NCI-H526 treated with DMSO at 0.1 percent for 48 hours (cell line): ENCODE measurements at places on chromosomes 5 and 9.

DNA sequence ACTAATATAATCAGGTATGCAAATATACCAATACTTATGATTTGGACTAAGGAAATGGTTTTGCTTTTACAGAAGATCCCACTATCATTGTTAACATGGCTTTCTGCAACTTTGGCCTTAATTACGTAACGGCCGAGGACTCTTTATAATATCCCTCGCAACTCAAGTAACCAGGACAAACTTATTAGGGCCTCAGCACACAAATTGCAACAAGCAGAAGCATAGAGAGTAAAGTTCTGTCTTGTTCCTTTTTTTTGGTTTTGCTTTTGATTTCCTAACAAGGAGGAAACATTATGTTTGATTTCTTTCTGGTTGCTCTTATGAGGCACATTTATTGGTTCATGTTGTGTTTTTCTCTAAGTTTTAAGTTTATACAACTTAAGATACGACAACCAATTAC, 60.4 kb downstream of the RORB start:
- no peak for DNase-seq

DNA sequence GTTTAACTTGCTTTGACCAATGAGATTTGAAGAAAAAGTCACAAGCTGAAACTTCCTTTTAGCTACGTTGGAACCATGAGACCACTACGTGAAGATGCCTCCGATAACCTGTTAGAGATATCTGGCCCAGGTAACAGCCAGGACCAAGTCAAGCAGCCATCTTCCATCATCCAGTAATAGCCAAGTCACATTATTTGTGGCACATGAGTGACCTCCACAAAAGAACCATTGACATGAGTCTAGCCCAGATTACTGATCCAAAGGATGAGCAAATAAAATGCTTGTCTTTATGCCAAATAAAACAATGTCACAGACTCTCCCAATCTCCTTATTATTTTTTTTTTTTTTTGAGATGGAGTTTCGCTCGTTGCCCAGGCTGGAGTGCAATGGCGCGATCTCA, 1.6 kb downstream of the DEPDC1B start:
- no peak for DNase-seq

GRCh38 chr9:98147582-98147981, 28.6 kb upstream of the TRIM14 start:
- no peak for DNase-seq

- DNase-seq: no peak
These were observed 221.6 kb downstream of the NR2F1-AS1 start for GRCh38 chr5:93359296-93359959.

- DNase-seq: no peak
These were observed 4.1 kb upstream of the LHX6 start for GRCh38 chr9:122232796-122233306.

- no peak for DNase-seq
These were observed 26.4 kb downstream of the ZNF366 start for GRCh38 chr5:72480841-72481240.

DNA sequence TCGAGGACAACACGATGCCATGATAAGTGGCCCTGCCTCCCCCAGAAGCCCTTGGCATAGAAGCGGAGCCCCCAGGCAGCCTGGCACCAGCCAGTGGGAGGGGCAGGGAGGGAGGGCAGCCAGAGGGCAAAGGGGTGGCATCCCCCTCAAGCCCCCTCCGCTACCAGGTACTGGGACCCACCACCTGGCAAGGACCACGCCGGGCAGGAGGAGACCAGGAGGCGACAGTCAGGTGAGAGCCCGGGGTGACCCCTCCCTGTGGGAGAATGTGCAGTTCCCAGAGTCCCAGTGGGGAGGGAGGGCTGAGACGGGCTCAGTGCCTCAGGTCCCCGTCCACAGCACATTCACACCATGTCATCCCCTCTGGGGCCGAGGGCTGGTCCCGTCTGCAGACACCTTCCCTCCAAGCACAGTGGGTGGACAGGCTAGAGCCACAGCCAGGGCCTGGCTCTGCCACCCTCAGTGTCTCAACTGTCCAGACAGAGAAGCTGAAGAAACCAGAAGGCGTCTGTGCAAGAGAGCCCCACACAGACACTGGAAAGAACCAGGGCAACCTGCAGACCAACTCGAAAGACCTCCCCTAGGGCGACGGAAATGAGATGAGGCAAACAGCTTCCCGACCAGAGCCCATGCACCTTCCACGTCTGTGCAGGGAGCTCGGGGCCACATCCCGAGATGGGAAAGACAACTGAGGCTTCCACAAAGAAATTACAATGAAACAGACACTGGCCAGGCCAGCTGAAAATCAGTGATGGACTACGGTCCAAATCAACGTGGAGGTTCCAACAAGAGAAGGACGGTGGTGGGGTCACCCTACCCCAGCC, 11.1 kb downstream of the BRD3 start:
- DNase-seq: no peak

DNA sequence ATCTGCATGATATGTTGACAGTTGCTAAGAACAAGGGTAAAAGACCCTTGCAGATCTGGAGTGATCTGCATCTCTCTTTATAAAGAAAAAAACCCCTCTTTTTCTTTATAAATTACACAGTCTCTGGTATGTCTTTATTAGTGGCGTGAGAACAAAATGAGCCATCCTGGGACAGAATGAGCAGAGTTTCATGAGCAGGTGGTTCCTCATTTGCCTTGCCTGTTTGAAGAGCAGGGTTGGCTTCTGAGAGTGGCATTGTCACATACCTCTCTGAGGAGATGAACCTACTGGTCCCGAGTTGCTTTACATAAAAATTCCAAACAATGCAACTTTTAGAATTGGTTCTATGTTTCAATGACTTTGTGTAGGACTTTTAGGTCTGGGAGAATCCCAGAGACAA, 94.3 kb downstream of the INSYN2B start:
- no peak for DNase-seq

DNA sequence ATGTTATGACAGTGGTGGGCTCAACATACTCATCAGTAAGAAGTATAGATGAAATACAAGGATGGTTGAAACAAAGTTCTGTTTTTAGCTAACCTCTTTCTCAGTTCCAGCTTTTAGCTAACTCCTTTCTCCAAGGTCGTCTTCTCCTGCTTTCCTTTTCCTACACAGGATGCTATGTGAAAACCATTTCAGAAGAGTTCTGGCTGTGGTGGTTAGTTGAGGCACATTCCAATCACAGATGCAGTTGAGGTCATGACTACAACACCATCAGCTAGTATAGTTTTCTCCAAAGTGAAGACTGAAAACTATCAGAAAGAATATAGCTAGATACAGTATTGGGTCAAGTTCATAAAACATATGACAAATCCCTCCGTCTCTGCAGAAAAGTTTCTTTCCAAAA, 477.7 kb upstream of the C9orf72 start:
- DNase-seq: no peak

GRCh38 chr9:94639999-94640376, 670 bp upstream of the FBP1 start:
- no peak for DNase-seq

GRCh38 chr5:135179308-135179980, 145.4 kb upstream of the PITX1 start:
- DNase-seq: no peak

DNA sequence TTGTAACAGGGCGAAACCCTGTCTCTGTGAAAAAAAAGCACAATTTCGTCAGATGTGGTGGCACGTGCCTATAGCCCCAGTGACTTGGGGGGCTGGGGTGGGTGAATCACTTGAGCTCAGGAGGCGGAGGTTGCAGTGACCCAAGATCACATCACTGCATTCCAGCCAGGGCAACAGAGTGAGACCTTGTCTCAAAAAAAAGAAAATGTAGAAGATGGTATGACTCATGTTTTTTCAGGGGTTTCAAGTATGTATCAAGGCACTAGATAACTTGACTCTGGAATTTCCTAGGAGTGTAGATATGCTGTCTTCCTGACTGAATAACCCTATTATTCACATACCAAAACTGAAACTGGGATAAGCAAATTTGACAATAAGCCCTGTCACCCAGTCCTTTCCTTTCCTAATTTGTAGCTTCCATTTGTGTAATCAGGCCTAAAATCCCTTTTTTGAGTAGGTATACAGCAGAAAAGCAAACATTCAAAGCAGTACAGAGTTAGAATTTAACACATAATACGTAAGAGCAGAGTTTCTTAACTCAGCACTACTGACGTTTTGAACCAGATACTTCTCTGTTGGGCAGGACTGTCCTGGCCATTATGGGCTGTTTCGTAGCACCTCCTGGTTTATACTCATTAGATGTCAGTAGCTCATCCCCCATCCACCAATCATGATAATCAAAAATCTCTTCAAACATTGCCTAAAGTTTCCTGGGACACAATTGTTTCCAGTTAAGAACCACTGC, 17.3 kb upstream of the ANKRD18B start:
- DNase-seq: no peak

GRCh38 chr9:87849144-87849758, 33.4 kb upstream of the SPATA31E1 start:
- no peak for DNase-seq

DNA sequence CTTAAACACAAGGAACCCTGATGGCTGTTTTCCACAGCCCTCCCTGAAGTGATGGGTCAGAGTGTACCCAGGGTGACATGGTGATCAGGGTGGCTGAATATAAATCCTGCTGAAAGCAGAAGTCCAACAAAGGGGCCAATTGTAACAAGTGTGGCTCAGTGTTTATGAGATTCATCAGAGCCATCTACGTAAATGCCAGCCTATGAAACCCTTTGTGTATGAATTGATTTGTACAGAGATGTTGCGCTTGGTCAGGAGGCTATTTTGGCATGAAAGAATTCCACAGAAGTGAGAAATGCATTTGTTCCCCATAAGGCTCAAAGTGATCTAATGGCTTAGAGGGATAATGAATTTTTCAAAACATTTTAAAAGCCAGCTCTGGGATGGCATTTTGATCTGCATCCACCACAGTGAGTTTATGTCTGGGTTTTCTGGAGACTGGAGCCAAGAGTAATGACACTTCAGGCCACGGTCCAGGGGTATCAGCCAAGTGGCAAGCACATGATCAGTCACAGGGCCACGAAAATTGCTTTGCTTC, 12.4 kb downstream of the PRUNE2 start:
- no peak for DNase-seq

DNA sequence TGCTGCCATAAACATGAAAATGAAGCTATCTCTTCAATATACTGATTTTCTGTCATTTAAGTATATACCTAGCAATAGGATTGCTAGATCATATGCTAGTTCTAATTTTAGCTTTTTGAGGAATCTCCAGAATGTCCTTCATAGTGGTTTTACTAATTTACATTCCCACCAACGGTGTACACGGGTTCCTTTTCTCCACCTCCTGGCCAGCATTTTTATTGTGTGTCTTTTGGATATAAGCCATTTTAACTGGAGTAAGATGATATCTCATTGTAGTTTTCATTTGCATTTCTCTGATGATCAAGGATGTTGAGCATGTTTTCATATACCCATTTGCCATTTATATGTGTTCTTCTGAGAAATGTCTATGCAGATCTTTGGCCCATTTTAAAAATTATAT, 446.5 kb downstream of the GABRG2 start:
- DNase-seq: peak; percentile 2

GRCh38 chr9:84742261-84742660, 72.7 kb downstream of the NTRK2 start:
- DNase-seq: no peak

DNA sequence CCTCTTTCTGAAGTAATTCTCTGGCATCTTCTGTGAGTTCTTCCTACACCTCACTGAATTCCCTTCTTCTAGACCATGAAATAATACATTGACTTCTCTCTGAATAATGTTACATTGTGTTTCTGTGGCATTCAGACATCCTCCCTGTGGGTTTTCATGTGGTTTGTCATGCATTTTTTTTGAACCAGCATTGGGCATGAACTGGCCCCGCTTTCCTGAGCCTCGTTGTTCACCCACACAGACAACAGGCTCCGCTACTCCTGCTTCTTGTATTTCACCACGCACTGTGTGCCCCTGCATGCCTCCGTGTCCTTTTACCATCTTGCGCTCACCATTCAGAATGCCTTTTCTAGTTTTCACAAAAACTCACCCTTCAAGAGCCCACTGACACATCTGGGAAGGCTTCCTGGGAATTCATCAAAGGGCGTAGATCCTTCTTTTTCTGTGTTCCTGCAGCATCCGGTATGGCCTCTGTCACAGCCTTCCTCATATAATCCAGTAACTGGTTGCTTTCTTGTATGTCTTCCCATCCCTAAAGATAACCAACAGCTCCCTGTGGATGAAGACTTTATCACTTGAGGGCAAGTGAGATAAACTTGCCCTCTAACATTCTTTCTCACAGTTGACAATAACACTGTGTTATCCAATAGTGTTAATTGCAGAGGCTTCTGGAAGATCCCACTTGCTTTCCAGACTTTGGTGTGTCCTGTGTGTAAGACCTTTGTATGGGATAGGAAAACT, 51.5 kb upstream of the ADAMTSL1 start:
- no peak for DNase-seq

DNA sequence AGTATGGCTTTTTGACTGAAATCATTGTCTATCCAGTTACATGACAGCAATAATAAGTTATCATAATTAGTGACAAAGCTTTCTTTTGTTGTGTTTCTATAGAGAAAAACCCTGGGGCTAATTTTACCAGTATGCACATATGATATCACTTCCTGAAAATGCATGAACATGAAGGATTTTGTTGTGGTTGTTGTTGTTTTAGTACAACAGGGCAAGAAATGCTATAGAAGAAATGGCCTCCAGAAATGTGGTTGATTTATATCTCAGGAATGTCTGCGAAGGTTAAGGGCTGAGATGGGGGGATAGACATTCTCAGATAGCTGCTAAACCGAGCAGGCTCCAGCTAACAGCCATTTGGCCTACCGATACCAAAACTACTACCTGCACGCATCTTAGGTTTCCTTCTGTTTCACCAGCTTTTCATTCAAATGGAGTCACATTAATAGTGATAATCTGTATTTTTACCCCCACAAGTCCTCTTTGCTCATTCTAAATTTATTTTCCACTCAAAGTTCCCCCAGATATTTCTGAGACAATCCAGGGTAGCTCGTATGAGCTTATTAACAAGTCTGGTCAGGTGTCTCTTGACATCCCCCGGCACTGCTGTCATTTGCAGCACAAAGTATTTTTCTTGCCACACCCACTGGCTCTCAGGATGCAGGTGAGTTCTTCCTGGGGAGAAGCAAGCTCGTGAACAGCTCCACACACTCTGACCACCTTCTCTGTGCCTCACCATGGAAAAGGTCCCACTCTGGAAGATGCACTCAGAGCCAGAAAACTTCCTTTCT, 232.4 kb upstream of the GAS1 start:
- DNase-seq: no peak

DNA sequence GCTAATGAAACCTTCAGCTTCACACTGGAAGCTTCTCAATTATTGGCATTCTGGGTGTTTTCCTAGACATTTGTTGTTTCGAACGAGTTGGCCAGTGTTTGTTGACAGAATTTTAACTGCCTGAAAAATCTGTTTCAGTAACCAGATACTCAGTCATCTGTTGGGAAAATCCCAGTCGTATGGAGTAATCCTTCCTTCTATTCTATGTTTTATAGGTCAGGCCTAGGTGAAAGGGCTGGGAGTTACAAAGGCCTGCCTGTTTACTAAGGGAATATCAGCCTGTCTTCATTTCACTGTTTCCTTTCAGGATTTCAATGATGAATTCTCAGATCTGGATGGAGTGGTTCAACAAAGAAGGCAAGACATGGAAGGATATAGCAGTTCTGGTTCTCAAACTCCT, 59.9 kb downstream of the GRAMD2B start:
- DNase-seq: no peak
